Type B pancreatic cell (in vitro differentiated cells): ENCODE measurements at places on chromosomes 7 and 10. TPM values are rescaled to one million over a fixed set of nuclear protein-coding genes. Genes with fewer than 3 reads are reported as not detected.

GRCh38 chr10:27688991-27689390, 56.6 kb downstream of the MKX start:
- H3K36me3 ChIP-seq = no peaks in the 10 kb centered on the region
- no peak overlapping the region for H3K27ac ChIP-seq
- DNase-seq = no peak
- H3K4me3 ChIP-seq = no peak overlapping the region

UTF1 gene
- not detected in 2 replicates for total RNA-seq

GRCh38 chr7:150665089-150665748, 20.3 kb upstream of the GIMAP2 start:
- no peaks in the 10 kb centered on the region for H3K36me3 ChIP-seq
- H3K27ac ChIP-seq = no peak overlapping the region
- H3K27me3 ChIP-seq = peaks cover 7% of the 10 kb centered on the region

GRCh38 chr10:77943121-77943901, 16.8 kb upstream of the DLG5 start:
- H3K4me3 ChIP-seq = peak overlapping the region; percentile 12
- H3K27me3 ChIP-seq = no peaks in the 10 kb centered on the region
- peaks cover 29% of the 10 kb centered on the region for H3K4me1 ChIP-seq
- DNase-seq = no peak
- peak overlapping the region; percentile 52 for H3K27ac ChIP-seq
